T47D (cell line): ENCODE measurements at places on chromosomes 5 and 9.
A peak's percentile ranks its signal among the peaks of the same experiment; 100 is the strongest.

DNA sequence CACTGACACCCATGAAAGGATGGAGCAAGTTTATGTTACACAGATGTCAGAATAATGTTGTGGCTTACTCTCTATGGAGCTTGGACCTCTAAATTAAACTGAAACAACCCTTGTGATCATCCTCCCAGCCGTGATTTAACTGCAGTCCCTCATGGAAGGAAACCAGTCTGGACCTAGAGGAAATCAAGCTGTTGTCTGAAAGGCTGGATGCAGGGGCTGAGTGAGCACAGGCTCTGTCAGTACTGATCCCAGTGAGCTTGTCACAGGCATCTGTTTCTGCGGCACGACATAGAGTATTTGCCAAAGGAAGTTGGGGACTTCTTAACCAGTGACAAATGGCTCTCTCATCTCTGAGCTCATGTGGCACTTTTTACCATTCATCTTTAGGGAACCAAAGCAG lies 282.9 kb upstream of the MAP3K1 start:
- no peak for DNase-seq

GRCh38 chr9:95494022-95494415 lies 22.8 kb downstream of the PTCH1 start:
- DNase-seq = no peak

GRCh38 chr9:21684231-21684630 lies 118.2 kb upstream of the MTAP start:
- no peak for DNase-seq

DNA sequence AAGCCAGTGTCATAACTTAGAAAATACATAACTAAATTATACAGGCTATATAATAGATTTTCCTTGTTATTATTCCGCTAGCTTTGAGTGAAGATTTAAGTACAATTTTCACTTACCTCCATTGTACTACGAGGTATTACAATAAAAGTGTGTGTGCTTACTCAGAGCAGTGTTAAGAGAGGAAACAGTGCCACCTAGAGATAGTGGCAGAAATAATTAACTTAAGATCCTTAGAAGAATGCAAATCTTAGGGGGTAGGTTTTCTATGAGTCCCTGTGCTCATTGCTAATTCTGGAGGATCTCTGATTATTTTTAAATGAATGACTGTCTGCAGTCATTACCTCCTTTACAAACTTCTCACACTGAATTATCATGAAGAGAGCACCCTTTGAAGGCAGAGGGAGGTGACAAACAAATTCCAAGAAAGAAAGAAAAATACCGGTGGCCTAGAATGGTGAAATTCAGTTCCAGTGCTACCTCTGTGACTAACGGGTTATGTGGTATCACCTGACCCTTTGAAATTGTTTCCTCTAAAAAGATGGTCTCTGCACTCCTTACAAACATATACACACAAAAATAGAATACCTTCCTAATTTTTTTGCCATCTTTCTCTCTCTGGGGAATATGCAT lies 379.8 kb downstream of the TRIM36 start:
- peak; percentile 65 for DNase-seq

GRCh38 chr5:130385656-130386055 lies 481.4 kb downstream of the CHSY3 start:
- no peak for DNase-seq

DNA sequence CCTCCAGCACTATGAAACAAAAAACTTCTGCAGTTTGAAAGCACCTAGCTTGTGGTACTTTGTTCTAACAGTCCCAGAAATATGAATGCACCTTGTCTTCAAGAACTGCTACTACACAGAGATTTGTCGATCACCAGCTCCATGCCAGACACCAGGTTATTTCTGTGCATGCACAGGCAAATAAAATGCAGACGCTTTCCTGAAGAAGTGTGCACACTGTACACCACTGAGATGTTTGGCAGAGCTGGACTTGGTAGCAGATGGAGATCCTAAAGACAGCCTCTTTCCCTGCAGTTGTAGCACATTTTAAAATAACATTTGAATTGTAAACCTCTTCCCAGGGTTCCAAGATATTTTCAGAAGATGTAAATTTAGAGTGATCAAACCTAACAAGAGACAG lies 730.0 kb downstream of the MTRR start:
- DNase-seq = no peak

- no peak for DNase-seq
Measured at GRCh38 chr5:109388407-109388806, 21.4 kb downstream of the PJA2 start.

GRCh38 chr9:103985077-103985476 lies 109.0 kb upstream of the SMC2 start:
- no peak for DNase-seq

GRCh38 chr9:21402386-21403251 lies 6.3 kb upstream of the IFNA8 start:
- no peak for DNase-seq

- no peak for DNase-seq
Measured at GRCh38 chr5:88115211-88115610, 153.4 kb downstream of the TMEM161B start.
